ENCODE measurements at places on chromosomes 16 and 17. TPM values are rescaled to one million over a fixed set of nuclear protein-coding genes. Genes with fewer than 3 reads are reported as not detected.

Gene CORO1A
- 2.2 TPM for total RNA-seq

Gene FOXC2
- total RNA-seq: not detected

Gene CBLN1
- not detected for total RNA-seq

Gene ADGRG3
- total RNA-seq: 0.15 TPM

Gene WNT9B
- not detected for total RNA-seq

All from melanocyte of skin (primary cell).